ENCODE measurements at places on chromosomes 1 and 21.

GRCh38 chr1:190597294-190597693, 119.6 kb upstream of the BRINP3 start:
- DNase-seq = no peak

GRCh38 chr1:151368393-151369301, 3.9 kb downstream of the SELENBP1 start:
- DNase-seq = no peak

- peak; percentile 24 for DNase-seq
These were observed 113.5 kb downstream of the GDAP2 start for GRCh38 chr1:117815926-117816325.

GRCh38 chr1:79122521-79122920, 116.0 kb upstream of the ADGRL4 start:
- no peak for DNase-seq

DNA sequence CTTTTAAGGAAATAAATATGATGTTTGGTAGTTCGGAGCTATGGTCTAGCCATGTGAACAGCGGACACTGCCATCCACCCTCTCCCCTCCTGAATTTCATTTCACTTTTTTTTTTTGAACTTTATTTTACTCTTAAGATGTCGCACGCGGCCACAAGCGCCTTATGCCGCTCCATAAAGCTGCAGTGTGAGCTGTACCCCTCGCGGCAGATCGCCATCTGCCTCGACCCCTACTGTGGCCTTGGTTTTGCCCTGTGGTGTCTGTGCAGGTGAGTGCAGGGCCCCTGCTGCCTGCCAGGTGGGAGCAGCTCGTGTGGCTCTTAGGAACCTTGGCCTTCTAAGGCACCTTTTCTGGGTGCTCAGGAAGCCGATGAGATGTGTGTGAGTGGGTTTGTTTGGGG, 48.1 kb downstream of the S100B start:
- DNase-seq = no peak

- DNase-seq = no peak
These were observed 42.5 kb upstream of the POFUT2 start for GRCh38 chr21:45330075-45330781.

DNA sequence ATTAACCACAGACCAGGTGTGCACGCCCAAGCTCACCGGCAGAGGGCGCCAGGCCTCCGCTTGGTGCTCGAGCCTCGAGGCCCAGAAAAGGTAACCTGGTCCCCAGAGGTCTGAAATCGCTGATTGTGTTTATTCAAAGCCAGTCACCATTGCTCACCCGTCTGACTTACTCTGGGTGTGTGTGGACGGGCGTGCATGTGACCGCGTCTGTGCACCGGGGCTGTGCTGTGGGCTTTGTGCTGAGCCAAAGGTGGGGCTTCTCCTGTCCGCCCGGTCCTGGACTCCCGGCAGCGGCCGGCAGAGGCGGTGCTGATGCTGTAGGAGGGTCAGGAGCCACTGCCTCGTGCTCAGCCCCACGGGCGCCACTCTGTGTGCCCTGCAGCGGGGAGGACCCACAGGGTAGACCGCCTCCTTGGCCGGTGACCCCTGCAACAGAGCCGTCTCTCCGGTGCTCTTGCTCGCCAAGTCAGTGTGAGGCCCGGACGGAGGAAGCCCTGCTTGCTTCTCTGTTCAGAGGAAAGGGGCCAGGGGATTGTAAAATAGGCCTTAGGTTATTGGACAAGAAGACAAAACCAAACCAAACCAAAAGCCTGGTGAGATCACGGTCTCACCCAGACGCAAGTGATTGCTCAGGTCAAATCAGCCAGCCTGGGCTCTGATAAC, 32.0 kb upstream of the BTG2 start:
- DNase-seq = peak; percentile 78

DNA sequence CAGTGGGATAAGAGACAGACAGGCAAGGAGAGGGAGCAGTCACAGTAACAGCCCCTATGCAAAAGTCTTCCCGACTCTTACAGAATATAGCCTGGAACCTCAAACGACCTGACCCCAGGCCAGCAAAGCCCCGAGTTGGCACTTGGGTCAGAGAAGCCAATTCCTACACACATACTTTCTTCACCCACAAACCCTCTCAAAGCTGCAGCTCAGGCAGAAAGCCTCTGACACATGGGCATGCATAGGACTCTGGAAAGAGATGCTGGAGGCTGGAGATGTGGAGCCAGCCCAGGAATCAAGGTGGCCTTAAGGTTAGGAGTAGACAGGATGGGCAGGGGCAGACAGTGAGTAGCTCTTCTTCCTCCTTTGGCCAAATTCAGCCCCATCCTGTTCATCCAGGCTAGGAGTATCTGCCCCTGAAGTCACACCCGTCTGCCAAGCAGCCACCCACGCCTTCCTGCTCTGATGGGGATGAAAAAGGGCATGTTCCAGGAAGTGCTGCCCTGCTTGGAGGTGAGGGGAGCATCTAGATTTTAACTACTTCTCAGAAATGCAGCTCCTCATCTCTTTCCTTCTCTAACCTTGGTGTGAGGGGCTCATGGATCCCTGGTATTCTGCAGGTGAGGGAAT, 7.8 kb downstream of the SLC41A1 start:
- peak; percentile 9 for DNase-seq

DNA sequence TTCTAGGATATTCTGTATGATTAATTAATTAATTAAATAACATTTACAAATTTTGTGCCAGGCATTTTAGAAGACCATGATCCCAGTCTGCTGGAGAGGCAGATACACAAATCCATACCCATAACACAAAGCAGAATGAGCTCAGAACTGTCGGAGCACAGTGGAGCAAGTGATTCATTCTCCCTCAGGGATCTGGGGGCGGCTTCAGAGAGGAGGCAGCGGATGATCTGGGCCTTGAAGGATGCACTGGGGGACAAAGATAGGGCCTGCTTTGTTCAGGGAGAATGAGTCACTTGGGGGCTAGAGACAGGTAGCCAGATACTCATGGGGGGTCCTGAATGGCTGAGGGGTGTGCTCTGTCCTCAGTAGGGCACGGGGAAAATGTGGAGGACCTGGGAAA, 50.9 kb upstream of the TRABD2B start:
- no peak for DNase-seq

DNA sequence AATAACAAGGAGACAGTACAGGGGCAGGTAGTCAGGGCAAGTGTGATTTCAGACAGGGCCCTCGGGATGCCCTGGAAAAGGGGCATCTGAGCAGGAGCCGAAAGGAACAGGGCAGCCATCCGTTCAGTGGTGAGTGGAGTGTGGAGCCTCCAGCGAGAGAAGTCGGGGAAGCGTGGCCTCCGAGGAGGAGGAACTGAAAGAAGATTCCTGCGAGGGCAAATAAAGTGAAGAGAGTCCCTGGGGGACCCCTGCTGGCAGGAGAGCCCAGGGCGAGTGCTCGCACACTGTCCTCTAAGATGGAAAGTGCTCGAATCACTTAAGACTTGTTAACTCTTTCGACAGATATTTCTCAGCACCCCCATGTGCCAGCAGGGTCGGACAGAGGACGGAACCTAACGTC, 3.5 kb upstream of the UTS2 start:
- peak; percentile 72 for DNase-seq

DNA sequence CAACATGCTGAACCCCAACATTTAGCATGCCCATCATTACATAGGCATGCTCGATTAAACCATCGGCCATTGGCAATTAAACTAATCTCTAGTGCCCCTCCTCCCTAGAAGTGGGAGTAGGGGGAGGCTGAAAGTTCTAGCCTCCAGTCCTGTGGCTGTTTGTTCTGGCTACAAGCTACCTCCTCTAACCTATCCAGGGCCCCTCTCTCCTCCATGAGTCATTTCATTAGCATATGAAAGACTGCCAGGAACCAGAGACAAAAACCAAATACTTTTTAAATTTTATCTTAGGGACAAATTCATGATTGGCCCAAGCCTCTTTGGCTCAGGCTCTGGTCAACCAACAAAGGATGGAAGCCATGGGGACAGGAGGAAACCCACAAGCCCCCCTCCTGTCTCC, 231.1 kb downstream of the CACNA1E start:
- DNase-seq = no peak

- no peak for DNase-seq
These were observed 11.9 kb downstream of the XPR1 start for GRCh38 chr1:180643693-180644092.

DNA sequence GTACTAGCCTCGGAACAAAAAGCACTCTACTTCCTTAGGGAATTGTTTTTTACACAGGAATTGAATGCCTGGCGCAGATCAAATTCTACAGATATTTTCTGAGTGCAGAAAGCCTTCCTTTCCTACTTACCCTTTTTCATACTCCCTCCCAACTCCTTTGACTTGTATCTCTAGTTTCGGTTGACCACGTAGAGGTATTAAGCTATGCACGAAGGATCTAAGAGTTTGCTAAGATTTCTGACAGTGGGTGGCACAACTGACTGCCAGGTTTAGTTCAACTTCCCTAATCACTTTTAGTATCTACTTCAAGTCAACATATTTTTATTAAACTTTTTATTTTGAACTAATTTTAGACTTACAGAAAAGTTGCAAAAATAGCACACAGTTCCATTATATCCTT, 5.0 kb downstream of the TOR1AIP2 start:
- DNase-seq = peak; percentile 26

DNA sequence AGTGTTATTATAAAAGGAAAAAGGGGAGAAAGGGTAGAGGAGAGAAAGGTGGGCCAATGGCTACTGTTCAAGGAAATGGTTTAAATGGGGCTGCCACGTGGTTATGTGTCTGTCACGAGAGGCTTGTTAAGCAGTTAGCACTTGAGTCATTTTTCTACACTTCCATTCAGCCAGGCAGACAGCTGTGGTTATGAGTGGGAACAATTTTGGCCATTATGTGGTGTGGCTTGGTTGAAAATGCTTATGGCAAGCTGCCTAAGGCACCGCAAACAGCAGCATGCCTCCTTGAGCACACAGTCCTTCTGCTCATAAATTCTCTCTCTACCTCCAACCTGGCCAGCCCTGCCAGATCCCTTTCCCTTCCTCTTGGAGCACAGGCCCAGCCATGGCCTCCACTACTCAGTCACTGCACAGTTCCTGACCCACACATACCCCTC, 3.2 kb upstream of the SRM start:
- peak; percentile 60 for DNase-seq

Measured in NB4 (cell line).